Osteoblast (primary cell): ENCODE measurements at places on chromosomes 6 and 20. TPM values are rescaled to one million over a fixed set of nuclear protein-coding genes. Genes with fewer than 3 reads are reported as not detected.

Gene PXT1
- total RNA-seq: under 0.01 TPM in 1 of 2 replicates, not detected in the other

Gene PDE7B
- total RNA-seq: 25.3 and 33.9 TPM in 2 replicates

GRCh38 chr6:64732888-64733287 is 974.1 kb downstream of the EYS start:
- H3K27ac ChIP-seq: no peak overlapping the region
- no peaks in the 10 kb centered on the region for H3K36me3 ChIP-seq
- no peaks in the 10 kb centered on the region for H3K27me3 ChIP-seq
- no peaks in the 10 kb centered on the region for H3K4me1 ChIP-seq
- no peak overlapping the region for H3K4me3 ChIP-seq

Gene C6orf132
- 2.9 TPM in 2 replicates for total RNA-seq

Gene BTNL2
- not detected in 2 replicates for total RNA-seq

GRCh38 chr20:56518126-56518525 is 6.4 kb upstream of the FAM209A start:
- H3K36me3 ChIP-seq: peaks cover 39% of the 10 kb centered on the region
- no peaks in the 10 kb centered on the region for H3K4me1 ChIP-seq
- no peak for DNase-seq
- no peak overlapping the region for H3K4me3 ChIP-seq

- H3K4me1 ChIP-seq: no peaks in the 10 kb centered on the region
- H3K27ac ChIP-seq: no peak overlapping the region
- DNase-seq: no peak
- no peaks in the 10 kb centered on the region for H3K27me3 ChIP-seq
- H3K36me3 ChIP-seq: no peaks in the 10 kb centered on the region
These were observed 159.1 kb downstream of the TINAG start for GRCh38 chr6:54467384-54467783.

- no peaks in the 10 kb centered on the region for H3K36me3 ChIP-seq
- no peak overlapping the region for H3K27ac ChIP-seq
- no peaks in the 10 kb centered on the region for H3K4me1 ChIP-seq
These were observed 265.9 kb upstream of the QKI start for GRCh38 chr6:163148451-163149278.

- H3K27me3 ChIP-seq: no peaks in the 10 kb centered on the region
- DNase-seq: peak; percentile 79
- peaks cover 73% of the 10 kb centered on the region for H3K36me3 ChIP-seq
- no peak overlapping the region for H3K27ac ChIP-seq
- H3K4me3 ChIP-seq: no peak overlapping the region
These were observed 5.8 kb downstream of the YTHDF1 start for GRCh38 chr20:63210011-63210605.

DNA sequence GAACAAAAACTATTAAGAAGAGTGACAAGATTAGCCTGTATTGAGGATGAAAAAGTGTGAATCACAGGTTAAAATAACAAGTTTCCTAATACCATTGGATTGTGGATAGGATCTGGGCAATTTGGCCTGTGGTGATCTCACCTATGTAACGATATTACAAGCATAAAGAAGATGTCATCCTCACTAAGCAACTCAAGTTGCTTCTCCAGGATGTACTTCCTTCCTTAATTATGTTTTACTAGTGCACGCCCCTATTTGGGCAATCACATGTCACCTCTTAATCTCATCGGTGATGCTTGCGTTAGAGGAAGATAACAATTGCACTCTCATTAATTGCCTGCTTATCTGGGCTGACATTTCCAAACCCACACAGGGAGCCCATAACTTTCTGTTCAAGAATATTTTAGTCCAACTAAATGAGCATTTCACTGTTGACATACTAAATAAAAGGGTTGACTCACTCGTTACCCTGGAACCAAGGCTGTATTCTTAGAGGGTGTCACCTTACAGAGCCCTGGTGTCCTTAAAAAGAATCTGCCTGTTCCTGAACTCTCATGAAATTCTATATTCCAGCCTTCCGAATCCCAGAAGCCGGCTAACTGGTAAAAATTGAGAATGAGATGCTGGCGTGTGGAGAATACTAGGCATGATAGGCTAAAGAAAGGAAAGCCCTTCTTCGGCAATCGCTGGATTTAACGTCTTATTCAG is 88.2 kb upstream of the ATXN1 start:
- peaks cover 22% of the 10 kb centered on the region for H3K4me1 ChIP-seq
- DNase-seq: peak; percentile 76
- H3K27me3 ChIP-seq: no peaks in the 10 kb centered on the region
- peak overlapping the region; percentile 86 for H3K27ac ChIP-seq

DNA sequence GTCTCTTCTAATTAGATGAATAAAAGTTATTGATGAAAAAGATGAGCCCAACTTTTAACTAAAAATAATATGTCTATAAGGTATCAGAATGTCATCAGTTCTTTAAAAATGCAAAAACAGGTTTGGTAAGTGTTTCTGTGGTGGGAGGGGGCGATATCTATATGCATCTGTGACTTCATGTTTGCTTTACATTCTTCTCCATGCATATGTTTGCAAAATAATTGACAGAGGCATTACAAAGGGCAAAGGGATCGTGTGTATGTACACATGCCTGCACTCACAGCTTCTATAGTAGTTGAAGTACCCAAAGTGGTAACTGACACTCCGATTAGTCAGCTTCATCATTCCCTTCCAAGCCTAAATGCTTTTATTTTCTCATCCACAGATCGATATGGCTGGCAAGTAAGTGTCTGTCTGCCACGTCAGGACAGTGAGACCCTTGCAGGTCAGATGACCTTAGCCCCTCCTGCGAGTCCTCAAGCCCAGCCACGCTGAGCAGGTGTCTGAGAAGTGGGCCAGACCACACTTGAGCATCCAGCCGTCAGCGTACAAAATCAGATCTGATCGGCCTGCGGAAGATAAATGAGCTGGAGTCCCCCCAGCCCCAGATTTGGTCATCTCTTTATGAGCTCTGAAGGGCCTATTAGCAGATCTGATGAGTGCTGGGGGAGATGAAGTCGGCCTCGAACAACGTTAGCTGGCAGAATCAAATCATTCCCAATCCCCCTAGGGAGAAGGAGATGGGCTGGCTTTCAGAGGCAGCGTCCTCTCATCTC is 369.1 kb downstream of the MAFB start:
- no peak overlapping the region for H3K4me3 ChIP-seq
- H3K27ac ChIP-seq: no peak overlapping the region
- no peaks in the 10 kb centered on the region for H3K4me1 ChIP-seq
- H3K36me3 ChIP-seq: no peaks in the 10 kb centered on the region
- DNase-seq: no peak
- no peaks in the 10 kb centered on the region for H3K27me3 ChIP-seq

GRCh38 chr6:45956663-45957062 is 59.0 kb downstream of the CLIC5 start:
- H3K36me3 ChIP-seq: no peaks in the 10 kb centered on the region
- H3K4me1 ChIP-seq: no peaks in the 10 kb centered on the region
- H3K27ac ChIP-seq: no peak overlapping the region
- H3K27me3 ChIP-seq: peaks cover 34% of the 10 kb centered on the region
- no peak for DNase-seq
- no peak overlapping the region for H3K4me3 ChIP-seq

Gene LY6G6F
- total RNA-seq: not detected in 2 replicates

DNA sequence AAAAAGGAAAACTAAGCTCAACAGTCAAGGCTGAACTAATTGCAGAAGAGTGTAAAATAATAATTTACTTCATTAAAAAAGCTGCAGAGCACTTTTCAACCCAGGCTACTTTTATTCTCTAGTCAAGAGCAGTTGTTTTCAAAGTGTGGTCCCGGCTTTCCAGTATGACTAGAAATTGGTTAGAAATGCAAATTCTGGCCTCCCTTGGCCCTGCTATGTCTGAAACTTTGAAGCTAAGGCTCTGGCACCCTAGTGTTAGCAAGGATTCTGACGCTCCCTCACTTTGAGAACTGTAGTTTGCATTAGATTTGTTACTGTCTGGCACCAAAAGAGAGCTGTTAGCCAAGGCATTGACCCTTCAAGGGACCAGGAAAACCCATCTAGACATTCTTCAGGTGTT is 9.5 kb upstream of the NXT1 start:
- no peaks in the 10 kb centered on the region for H3K4me1 ChIP-seq
- H3K36me3 ChIP-seq: no peaks in the 10 kb centered on the region
- H3K27me3 ChIP-seq: peaks cover 7% of the 10 kb centered on the region
- no peak for DNase-seq

Gene MTFR2
- total RNA-seq: 0.72 and 1.5 TPM in 2 replicates

DNA sequence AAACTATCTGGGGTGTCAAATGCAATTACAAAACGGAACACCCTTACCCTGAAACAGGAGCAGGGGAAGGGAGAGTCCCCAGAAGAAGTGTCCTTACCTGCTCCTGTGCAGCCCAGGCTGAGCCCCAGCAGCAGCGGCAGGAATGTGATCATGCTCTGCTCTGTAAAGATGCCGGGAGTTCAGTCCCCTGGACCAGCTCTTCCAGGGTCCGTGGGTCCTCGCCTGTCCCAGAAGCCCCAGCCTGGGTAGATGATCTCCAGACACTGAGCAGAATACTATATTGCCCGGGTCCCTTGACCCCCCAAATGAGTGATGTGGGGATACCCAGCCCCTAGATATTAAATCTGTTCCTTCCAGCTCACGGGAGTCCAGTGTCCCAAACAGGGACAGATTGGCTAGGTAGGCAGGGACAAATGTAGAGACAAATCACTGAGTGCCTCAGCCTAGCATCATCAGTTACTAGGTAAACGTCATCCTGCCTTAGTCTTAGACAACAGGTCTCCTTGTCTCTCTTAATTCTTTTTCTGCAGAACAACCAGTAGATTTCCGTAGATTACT is at the start of gene HLA-DMB:
Gene HLA-DMB, minus strand, starts transcription at position 373 of the 558 bp plus-strand sequence. Its CDS starts 221 bp downstream, at position 152.
- H3K36me3 ChIP-seq: no peaks in the 10 kb centered on the region
- peak; percentile 89 for DNase-seq
- no peaks in the 10 kb centered on the region for H3K4me1 ChIP-seq
- H3K27ac ChIP-seq: no peak within 1 kb of the TSS
- H3K27me3 ChIP-seq: peaks cover 31% of the 10 kb centered on the region
